Smooth muscle cell of the umbilical artery (primary cell): ENCODE measurements at places on chromosomes 5 and 9. TPM values are rescaled to one million over a fixed set of nuclear protein-coding genes. Genes with fewer than 3 reads are reported as not detected.

SLC4A9 gene
- total RNA-seq, result not detected in 2 replicates

GPRIN1 gene
- total RNA-seq, result 1.8 and 7.3 TPM in 2 replicates

FOXI1 gene
- not detected in 2 replicates for total RNA-seq

PDZD2 gene
- total RNA-seq, result under 0.01 and 0.05 TPM in 2 replicates

MARCHF3 gene
- total RNA-seq, result 58.2 and 73.6 TPM in 2 replicates

TEX53 gene
- not detected in 2 replicates for total RNA-seq

TIMD4 gene
- not detected in 2 replicates for total RNA-seq

ANKRD34B gene
- total RNA-seq, result not detected in 2 replicates

AK1 gene
- total RNA-seq, result 27.9 and 36.2 TPM in 2 replicates

IL5 gene
- total RNA-seq, result not detected in 2 replicates
